Psoas muscle (tissue), 8 donors: ENCODE measurements at places on chromosomes 6 and 20.

GRCh38 chr20:51796340-51796739 lies 6.0 kb downstream of the SALL4 start:
- DNase-seq: no peak

- no peak for DNase-seq
Measured at GRCh38 chr6:157892363-157892877, 69.4 kb downstream of the SNX9 start.

DNA sequence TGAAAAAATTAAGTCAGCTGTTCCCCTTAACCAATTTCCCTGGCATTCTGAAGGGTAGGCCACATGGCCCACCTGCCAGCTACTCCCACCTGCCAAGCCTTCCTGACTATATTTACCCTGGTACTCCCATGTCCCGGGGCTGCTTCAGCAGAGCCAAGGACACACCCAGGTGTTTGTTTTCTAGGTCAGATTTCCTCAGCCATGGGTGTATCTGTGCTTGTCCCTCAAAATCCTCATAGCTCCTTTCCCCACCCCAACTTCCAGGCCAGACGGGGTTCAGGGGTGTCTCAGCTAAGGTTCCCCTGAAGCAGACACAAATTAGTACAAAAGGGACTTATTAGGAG lies 139.4 kb upstream of the CDYL start:
- DNase-seq: no peak

- no peak for DNase-seq
Measured at GRCh38 chr6:111205502-111205901, 118.2 kb downstream of the SLC16A10 start.

DNA sequence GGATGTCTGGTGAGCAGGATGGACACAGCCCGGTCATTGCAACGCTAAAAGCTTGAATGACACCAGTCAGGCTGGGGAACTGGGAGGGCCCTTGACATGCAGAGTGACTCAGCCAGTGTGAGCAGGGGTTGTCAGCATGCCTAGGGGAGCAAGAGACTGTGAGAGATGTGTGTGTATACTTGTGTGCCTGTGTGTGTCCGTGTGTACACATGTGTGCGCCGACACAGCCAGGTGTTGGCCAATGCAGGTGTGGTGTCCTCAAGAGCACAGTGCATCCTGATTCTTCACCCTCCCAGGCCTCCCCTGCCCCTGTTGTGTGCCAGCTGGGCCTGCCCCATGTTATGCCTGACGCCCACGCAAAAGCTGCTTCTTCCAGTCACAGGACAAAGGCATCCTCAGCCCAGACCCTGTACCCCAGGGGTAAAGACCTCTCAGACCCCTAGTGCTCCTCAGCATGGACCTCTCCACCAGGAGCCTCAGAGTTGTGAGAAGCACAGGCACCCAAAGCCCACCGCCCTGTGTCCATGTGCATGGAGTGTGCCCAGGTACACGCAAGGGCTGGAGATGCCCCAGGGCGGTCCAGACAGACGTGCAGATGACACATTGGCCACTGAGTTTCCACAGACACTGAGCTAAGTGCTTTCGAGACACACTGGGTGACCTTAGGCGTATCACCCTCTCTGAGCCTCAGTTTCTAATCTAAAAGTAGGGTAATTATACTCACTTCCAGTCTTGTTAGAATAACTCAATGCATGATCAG lies 16.6 kb downstream of the NRSN2 start:
- DNase-seq: no peak

DNA sequence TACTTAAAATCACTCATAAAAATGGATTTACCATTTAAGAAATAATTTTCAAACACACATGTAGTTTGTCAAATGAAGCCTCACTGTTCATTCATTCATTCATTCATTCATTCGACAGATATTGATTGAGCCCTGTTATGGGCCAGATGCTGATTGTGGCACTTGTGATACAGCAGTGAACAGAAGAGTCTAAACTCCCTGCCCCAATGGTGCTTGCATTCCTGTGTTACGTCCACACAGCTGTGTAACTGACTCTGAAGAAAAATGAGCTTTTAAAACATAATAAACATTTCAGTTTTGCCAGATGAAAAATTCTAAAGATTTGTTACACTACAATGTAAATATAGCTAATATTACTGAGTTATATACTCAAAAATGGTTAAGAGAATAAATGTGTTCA lies 46.2 kb downstream of the BACH2 start:
- DNase-seq: no peak

DNA sequence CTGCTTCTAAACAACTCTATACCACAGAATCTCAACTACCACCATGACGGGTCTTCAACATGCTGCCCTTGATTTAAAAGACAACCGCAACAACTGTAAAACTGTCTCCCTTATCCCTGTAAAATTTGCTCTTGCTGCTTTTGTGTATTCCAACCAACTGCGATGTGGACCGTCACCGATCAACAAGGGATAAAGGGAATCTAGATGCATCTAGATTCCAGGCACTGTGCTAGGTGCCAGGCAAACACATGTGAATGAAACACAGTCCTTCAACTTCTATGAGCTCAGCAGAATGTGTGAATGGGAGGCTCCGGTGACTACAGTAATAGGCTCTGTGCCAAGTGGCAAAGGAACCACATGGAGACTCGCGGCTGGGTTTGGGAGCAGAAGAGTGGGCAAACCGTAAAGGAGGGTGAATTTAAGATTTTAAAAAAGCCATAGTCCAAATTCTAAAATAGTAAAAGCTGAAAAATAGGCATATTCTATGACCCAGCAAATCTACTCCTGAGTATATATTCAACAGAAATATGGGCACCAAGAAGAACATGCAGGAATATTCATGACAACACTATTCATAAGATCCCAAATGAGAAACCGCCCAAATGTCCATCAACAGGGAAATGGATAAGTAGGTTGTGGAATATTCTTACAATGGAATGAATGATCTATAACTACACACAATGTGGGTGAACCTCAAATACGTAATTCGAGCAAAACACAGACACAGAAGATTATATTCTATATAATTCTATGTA lies 3.7 kb upstream of the PRND start:
- DNase-seq: no peak

DNA sequence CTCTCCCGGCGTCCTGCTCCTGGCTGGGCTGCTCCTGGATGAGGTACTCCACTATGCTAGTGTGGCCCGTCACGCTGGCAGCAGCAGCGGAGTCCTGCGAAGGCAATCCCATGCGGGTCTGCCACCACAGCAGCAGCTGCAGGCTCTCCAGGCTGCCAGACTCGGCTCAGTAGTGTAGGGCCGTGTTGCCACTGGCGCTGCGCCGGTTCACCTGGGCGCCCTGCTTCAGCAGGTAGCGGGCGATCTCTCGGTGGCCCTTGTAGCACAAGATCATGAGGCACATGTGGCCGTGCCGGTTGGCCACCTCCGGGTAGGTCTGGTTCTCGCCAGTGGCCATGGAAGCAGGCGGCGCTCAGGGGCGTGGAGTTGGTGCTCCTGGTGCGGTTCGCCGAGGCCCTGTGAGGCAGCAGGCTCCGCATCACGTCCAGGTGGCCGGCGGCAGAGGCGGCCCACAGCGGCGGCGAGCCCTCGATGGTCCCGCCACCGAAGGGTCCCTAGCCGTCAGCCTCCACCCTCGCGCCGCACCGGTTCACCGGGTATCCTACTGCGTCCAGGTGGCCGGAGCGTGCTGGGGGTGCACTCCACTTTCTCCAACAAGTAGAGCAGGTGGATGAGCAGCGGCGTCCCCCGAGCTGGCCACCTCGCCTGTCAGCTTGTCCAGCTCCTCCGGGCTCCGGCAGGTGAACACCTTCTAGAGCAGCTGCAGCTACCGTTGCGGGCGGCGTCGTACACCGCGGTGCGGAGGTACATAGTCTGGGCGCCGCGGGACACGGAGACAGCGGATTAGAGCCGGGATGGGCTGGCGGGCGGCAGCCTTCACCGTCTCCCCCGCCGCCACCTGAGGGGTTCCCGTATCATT lies 19.8 kb downstream of the RFPL4B start:
- no peak for DNase-seq

- DNase-seq: no peak
Measured at GRCh38 chr6:138572167-138572875, 73.0 kb upstream of the NHSL1 start.

- DNase-seq: no peak
Measured at GRCh38 chr6:140897804-140898573, 1234.7 kb upstream of the GJE1 start.

GRCh38 chr6:121917834-121918559 lies 481.5 kb upstream of the HSF2 start:
- DNase-seq: no peak

GRCh38 chr20:10385850-10386544 lies 48.0 kb downstream of the MKKS start:
- no peak for DNase-seq
